ENCODE measurements at places on chromosomes 3 and 15. TPM values are rescaled to one million over a fixed set of nuclear protein-coding genes. Genes with fewer than 3 reads are reported as not detected.

The CCR2 gene
- total RNA-seq = not detected

The PP2D1 gene
- total RNA-seq = not detected

The ASB14 gene
- not detected for total RNA-seq

The PLSCR2 gene
- not detected for total RNA-seq

The DNAH12 gene
- under 0.01 TPM for total RNA-seq

The PXYLP1 gene
- total RNA-seq = 3.2 TPM

The GABPB1 gene
- 33.8 TPM for total RNA-seq

The GOLGA8S gene
- total RNA-seq = under 0.01 TPM

The ALPK3 gene
- 0.86 TPM for total RNA-seq

The RASGRP1 gene
- 9.5 TPM for total RNA-seq

The PARP9 gene
- 21.3 TPM for total RNA-seq

The CD96 gene
- 0.32 TPM for total RNA-seq

The ZNF80 gene
- total RNA-seq = not detected

Data from fibroblast of villous mesenchyme (primary cell).